Right renal cortex interstitium (tissue), 3 donors: ENCODE measurements at places on chromosomes 4 and X. TPM values are rescaled to one million over a fixed set of nuclear protein-coding genes. Genes with fewer than 3 reads are reported as not detected.

The PNPLA4 gene
- polyA plus RNA-seq, result 27.0 TPM

GRCh38 chrX:101365301-101365795 is 16.8 kb upstream of the TIMM8A start:
- no peak for DNase-seq

- DNase-seq, result no peak
Observed at GRCh38 chr4:1331591-1332353, 15.2 kb upstream of the UVSSA start.

DNA sequence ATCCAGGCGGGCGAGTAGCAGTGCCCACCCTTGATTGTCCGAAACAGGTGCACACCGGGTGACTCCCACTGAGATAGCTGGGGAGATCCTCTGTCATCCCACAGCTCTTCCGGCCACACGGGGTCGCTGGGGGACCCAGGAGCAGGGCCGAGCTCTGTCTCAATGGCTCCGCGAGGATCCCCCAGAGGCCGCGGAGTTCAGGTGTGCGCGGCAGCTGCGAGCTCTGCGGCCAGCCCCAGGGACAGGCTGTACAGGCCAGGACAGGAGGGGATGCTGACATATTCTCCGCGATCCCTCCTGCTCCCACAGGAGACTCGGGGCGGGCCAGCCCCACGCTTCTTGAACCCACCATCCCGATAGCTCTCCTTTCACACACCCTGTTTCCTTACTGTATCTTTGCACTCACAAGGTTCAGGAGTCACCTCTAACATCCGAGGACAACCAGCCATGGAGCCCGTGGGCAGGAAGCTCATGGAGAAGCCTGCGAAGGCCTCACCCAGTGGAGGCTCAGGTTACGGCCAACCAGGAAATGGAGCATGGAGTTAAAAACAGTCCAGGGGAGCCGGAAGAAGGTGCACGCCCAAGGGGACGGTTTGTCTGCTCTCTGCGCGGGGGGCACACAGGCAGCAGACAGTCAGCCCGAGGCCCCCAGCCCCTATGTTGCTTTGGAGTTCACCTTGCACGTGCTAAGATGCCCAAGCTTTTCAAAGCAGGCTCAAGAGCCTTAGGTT is 77.9 kb upstream of the AMELX start:
- no peak for DNase-seq

DNA sequence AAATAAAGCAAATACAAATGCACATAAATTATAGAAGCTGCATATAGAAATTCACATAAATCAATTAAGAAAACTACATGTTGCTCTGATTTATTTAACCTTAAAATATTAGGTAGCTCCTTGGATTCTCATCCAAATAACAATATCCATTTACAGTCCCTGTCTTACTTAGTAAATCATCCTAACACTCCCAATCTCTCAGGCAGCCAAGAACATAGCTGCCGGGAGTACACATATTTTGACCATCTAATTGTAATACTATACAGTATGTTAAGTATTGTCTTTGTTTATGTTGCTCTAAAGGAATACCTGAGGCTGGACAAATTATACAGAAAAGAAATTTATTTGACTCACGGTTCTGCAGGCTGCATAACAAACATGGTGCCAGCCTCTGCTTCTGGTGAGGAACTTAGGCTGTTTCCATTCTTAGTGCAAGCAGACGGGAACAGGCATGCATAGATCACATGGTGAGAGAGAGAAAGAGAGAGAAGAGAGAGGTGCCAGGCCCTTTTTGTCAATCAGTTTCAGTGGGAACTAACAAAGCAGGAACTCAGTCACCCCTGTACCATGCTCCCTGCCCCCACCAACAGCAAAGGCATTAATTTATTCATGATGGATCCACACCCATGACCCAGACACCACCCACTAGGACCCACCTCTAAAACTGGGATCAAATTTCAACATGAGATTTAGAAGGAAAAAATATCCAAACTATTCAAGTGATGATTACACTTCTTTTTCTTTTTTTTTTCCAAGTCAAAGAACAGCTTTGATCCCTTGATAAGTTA is 614.8 kb upstream of the TECRL start:
- no peak for DNase-seq
